Gastroesophageal sphincter (tissue), 4 donors: ENCODE measurements at places on chromosomes 7 and 10. TPM values are rescaled to one million over a fixed set of nuclear protein-coding genes. Genes with fewer than 3 reads are reported as not detected.
A peak's percentile ranks its signal among the peaks of the same experiment; 100 is the strongest.

DNA sequence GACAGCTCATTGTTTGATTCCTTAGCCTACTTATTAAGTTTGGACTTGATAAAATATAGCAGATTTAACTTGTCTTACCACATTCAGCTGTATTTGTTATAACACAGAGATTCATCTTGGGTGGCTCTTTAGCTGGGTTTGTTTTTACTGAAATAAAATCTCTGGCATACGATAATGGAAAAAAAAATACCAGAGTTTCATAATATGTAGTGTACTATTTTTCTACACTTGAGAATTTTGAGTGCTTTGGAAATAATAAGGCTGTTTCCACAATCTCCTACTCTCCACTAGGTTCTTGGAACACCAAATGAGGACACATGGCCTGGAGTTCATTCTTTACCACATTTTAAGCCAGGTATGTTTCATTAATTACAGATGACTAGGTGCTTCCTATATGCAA lies 218.6 kb upstream of the FZD1 start:
- ATAC-seq, result peak; percentile 69

- no peak for ATAC-seq
Measured at GRCh38 chr10:62627983-62628382, 176.5 kb upstream of the ADO start.

DNA sequence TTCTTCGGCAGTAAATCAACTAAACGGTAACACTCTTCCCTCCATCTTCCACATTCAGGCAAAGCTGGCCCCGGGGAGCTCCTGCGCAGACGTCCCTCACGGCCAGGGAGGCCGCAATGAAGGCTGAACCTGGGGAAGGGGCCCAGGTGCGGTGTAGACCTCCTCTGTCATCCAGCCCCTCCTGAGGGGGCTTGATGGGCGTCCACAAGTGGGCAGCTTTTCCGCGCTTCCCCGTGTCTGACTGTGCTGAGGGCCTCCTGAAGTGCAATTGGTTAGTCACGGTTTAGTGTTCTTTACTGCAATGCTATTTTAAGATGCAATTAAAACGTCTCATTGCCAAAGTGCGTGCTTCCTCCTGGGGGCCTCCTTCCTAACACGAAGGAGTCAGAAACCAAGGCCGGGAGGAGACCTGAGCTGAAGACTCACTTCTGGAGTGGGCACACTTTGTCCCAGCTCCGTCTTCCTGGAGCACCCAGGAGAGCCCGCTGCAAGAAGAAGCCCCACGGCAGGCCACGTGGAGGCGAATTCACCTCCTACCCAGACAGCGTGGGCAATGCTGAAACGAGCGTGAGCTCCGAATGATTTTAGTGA lies 173.3 kb downstream of the ELFN1 start:
- ATAC-seq, result no peak

PTER gene
- total RNA-seq, result 4.4 TPM

DNA sequence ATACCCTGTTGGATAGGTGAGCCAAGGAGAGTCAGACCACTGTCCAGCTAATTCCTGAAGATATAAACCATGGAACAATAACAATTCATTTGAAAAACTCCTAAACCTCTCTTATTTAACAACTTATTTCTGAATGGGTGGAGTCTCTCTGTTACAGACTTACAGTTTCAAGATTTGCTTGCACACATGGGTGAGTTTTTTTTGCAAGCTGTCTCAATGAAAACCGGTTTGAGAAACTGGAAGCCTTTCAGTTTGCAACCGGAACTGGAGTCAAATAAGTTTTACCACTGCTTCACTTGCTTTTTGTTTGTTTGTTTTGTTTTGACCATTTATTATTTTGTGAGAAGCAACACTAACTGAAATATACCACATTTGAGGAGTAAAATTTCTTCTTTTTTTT lies 243.8 kb downstream of the MTERF1 start:
- no peak for ATAC-seq

DNA sequence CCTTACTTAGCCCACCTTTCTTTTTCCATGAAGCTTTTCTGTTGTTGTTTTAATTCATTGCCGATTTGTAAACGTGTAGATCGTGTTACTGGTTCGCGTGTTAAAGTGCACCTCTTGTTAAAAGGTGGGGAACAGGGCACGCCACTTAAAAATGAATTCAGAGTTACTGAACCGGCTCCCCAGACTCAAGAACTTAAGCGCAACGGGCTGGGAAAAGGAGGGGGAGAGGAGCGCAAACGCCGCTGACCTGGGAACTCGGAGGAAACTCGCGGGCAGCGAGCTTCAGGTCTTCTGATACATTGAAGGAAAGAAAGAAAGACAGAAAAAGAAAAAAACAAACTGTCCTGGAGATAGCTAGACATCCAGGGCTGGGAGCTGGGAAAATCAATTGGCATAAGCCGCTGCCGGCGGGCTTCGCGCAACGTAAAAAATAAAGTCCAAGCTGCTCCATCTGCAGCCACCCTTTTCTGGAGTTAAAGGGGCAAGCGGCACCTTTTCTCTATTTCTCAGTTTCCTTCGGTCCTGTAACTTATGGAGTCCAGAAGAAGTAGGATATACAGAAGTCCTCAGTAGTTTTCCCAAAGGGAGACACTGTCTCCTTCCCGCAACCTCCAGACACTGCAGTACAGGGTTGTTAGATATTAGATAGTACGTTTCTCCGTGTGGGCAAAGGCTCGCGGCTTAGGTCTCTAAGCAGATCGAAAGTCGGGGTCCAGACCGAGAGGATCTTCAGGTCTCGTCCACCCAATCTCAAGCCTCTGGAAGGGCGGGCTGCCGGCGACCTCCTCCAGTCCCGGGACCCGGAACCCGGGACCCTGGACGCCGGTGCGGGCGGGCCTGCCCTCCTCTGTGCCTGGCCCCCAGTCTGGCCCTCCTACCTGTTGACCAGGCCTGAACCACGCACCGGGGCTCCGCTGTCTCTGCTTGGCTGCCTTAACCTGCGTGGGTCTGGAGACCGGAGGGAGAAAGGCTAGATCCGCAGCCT lies 1.8 kb upstream of the DLX6 start:
- no peak for ATAC-seq

DNA sequence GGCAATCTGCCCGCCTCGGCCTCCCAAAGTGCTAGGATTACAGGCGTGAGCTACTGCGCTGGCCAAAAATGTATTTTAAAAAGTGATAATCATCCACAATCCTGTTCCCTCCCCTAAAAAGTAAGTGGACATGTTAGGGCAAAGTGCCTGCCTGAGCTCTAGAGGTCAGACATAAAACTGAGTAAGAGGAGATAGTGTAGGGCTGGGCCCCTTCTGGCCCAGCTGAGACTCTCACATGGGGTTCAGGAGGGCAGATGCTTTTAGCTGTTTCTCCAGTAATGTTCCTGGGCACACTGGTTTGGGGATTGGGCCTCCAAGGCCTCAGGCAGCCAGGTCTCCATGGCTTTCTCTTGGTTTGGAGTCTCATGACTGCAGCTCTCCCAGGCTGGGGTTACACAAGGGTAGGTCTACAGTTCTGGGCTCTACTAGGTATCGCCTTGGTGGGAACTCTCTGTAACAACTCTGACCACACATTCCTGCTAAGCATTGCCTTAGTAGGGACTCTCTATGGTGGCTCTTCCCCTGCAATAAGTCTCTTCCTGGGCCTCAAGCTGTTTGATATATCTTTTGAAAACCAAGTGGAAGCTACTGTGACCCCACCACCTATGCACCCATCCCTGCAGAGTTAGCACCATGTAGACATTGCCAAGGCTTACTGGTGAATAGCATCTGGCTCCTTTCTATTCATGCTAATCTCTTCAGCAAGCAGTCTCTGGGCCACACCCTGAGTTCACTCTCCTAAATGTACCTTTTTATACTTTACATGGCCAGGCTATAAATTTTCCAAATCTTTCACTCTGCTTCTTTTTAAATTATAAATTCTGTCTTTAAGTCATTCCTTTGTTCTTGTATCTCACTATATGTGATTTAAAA lies 6.9 kb upstream of the NUDCD3 start:
- ATAC-seq, result no peak

LBX1 gene
- not detected for total RNA-seq

DNA sequence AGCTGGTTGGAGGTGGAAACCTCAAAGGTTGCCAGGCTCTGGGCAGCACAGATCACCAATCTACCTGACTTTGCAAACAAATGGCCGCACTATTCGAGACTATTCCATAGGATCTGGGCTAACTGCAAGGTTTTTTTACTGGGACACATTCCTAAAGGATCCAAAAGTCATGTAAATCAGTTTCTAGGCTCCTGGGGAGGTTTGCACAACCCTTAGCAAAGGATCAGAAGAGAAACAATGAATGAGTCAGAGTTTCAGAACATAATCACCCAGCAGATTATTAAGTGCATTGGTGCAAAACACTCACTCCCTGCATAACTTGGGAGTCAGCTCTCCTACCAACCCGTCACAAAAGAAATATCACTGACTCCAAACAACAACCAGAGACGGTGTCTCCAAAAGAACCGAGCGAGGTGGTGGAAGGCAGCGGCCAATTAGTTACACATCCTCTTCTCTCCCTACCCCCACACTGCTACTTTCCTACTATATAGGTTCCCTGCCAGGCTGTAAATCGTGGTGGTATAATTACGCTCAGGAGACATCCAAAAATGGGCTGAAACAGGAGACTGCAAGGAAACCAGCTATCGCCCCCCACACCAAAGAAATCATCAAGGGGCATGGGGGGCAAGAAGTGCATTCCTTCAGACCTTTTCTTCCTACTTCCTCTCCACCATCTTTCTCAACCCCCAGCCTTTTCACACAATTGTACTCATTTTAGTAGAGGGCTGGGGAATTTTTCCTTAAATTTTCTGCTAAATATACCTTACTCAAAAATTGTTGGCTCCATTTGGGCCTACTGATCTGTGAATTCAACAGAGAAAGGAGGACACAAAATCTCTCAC lies 3.2 kb downstream of the UBE2H start:
- ATAC-seq, result peak; percentile 54

GDF2 gene
- total RNA-seq, result not detected

DLX6 gene
- total RNA-seq, result not detected

GRCh38 chr7:1862560-1862959 lies 192.5 kb downstream of the ELFN1 start:
- no peak for ATAC-seq

- peak; percentile 72 for ATAC-seq
Measured at GRCh38 chr7:20542594-20542993, 72.9 kb upstream of the ABCB5 start.

GRCh38 chr7:86914551-86914950 lies 144.9 kb downstream of the ELAPOR2 start:
- ATAC-seq, result no peak

GRCh38 chr7:32206987-32207386 lies 136.8 kb upstream of the PDE1C start:
- no peak for ATAC-seq

CPXM2 gene
- 89.3 TPM for total RNA-seq

DNA sequence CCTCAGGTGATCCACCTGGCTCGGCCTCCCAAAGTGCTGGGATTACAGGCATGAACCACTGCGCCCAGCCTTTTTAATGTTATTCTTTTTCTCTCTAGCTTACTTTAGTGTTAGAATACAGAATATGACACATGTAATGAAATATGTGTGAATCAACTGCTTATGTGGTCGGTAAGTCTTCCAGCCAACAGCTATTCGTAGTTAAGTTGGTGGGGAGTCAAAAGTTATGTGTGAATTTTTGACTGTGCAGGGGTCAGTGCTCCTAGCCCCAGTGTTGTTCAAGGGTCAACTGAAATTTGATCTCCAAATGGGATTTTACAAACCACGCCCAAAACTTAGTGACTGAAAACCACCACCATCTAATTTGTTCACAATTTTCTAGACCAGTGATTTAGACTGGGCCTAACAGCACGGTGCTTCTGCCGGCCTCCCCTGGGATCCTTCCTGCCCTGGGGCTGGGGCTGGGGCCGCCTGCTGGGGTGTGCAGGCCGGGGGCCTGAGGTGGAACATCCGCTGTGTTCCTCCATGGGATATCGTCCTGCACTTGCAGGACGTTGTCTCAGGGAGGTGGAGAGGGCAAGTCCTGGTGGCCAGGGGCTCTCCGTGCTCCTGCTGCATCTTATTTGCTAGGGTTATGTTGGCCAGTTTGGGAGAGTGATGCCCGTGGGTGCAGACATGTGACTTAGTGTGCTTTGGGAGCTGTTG lies 24.5 kb upstream of the GRB10 start:
- ATAC-seq, result no peak
